ENCODE measurements at places on chromosomes 16 and 17.
A peak's percentile ranks its signal among the peaks of the same experiment; 100 is the strongest.

DNA sequence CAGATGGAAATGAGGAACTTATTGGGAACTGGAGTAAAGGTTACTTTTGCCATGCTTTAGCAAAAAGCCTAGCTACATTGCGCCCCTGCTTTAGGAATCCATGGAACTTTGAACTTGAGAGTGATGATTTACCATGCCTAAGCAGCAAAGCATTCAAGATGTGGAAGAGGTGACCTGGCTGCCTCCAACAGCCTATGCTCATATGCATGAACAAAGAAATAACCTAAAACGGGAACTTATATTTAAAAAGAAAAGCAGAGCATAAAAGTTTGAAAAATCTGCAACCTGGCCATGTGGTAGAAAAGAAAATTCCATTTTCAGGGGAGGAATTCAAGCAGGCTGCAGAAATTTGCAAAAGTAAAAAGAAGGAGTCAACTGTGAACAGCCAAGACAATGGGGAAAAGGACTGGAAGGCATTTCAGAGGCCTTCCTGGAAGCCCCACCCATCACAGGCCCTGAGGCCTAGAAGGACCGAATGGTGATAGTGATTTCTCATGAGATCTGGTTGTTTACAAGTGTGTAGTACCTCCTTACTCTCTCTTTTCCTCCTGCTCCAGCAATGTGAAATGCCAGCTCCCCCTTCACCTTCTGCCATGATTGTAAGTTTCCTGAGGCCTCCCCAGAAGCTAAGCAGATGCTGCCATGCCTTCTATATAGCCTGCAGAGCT is 48.7 kb downstream of the MRPS23 start:
- DNase-seq = no peak

GRCh38 chr16:19524616-19525384 is 1.1 kb downstream of the CCP110 start:
- no peak for DNase-seq

GRCh38 chr16:87956365-87957231 is 5.4 kb downstream of the BANP start:
- DNase-seq = no peak

GRCh38 chr17:13182854-13183253 is 165.0 kb upstream of the ELAC2 start:
- no peak for DNase-seq

DNA sequence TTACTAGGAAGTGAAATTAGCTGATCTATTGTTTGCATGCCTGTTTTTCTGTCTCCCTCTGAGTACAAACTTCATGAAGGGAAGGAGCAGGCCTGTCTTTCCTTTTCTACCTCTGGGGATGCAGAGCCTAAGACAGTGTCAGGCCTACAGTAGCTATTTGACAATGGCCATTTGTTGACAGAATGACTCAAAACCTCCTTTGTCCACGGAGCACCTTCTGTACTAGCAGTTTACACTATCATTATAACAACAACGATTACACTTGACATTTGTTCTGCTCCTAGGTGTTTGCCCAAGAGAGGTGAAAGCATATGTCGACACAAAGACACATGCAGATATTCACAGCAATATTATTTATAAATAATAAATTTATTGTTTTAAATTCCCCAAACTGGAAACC is 132.3 kb upstream of the IRX3 start:
- DNase-seq = no peak

GRCh38 chr17:63528183-63528582 is 5.0 kb downstream of the KCNH6 start:
- DNase-seq = no peak

DNA sequence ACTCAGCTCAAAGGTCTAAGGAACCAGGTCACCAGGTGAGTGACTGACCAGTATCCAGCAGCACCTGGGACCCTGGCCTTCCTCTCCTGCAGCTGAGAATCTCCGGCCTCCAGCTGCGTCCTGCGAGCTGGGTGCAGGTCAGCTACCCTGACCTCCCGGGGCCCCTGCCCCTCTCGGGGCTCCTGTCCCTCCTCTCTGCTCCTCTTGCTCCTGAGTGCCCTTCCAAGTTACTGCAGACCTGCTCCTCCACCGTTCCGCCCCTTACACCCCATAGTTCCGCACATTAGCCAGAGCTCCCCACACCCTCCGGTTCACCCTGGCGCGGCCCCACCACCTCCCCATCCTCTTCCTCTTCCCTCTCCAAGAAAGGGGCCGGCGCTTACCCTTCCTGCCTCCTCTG is 10.6 kb downstream of the FOXJ1 start:
- no peak for DNase-seq

- no peak for DNase-seq
Measured at GRCh38 chr17:27868565-27868964, 24.6 kb downstream of the LYRM9 start.

- no peak for DNase-seq
Measured at GRCh38 chr17:69761767-69762321, 313.2 kb upstream of the KCNJ16 start.

DNA sequence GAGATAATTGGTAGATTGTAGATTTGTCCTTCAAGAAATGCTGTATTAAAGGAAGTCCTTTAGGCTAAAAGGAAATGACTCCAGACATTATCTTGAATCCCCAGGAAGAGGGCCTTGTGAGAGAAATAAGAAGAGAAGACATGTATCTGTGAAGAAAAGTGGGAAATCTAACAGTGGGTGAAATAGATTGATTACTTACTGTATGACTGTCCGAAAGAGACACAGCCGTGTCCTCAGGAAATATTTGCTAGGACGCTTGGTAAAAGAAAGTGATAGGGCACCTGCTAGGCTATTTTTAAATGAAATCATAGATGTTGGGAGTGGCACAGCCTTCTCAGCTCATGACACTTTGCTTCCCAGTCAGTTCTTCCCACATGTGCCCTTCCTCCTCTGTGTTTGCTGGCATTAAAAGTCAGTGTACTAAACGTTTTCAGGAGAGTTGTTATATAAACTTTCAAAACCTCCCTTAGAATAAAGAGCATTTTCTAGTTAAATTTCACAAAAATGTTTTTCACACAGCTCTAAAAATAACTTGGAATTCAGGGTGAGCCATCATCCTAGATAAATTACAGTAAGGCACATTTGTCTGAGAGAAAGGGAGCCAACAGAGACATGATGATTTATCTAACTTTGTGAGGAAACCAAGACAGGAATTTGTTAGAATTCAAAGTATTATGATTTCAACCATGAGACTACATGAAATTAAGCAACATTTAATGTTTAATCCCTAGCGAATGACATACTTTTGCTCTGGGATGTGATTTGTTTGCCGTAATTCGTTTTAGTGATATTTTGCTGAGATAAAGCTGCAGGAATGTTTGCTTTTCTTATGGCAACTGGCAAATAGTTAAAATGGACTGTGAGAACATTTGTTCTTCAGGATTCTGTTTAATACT is 35.0 kb downstream of the DHRS7B start:
- no peak for DNase-seq

GRCh38 chr16:49621241-49622083 is 234.4 kb downstream of the ZNF423 start:
- no peak for DNase-seq

DNA sequence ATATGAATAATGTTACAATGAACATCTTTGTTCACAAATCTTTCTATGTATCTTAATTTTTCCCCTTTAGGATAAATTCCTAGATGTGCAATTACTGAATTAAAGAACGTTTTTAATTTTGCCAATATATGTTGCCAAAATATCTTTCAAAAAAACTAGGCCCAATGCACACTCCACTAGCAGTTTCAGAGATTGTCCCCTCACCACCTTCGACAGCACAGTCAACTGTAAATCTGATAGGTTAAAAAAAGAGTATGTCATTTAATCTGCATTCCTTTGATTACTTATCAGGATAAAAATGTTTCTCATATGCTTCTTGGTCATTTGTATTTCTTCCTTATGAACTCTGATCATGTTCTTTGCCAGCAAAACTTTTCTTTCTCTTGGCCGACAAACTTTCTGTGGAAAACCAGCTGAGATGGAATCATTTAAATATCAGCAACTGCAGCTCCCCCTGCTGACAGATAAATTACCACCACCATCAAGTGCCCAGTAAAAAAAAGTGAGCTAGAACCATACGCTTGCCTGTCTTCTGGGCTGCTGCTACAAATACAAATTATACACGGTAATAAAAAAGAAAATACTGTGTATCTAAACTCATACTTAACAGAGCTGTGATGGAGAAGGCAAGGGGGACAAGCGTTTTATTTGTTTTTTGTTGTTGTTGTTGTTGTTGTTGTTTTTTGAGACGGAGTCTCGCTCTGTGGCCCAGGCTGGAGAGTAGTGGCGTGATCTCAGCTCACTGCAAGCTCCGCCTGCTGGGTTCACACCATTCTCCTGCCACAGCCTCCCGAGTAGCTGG is 19.6 kb upstream of the KANSL1 start:
- peak; percentile 33 for DNase-seq

- DNase-seq = no peak
Measured at GRCh38 chr17:41844971-41845370, 7.3 kb downstream of the KLHL10 start.

GRCh38 chr17:31428111-31428510 is 36.6 kb downstream of the RAB11FIP4 start:
- DNase-seq = peak; percentile 4

DNA sequence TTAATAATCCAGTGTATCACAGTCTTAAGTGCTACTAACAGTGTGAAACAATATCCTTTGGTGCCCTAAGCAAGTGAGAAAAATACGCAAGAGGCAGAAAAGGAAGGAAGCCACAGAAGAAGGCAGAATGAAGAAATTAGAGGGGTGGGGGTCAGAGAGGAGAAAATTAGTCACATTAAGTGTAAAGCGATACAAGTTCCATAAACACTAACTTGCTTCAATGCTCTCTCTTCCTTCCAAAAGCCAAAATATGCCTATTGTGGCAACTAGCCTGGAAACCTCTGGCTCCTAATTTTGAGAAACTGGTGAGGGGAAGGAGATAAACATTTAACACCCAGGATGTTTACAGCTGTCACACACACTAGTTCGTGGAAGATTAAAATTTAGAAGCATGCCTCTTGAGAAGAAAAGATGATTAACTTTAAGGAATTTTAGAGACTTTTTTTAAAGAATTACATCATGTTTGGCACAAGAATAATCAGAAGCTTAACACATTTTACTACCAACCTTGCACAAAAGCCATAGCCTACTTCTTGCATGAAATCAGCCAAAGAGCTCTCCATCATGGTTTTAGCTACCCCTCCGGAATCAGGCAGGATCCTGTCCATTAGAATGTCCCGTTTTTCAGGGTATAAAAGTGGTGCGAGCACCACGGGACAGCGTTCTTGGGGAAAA is 44.7 kb downstream of the CNOT1 start:
- DNase-seq = no peak

- DNase-seq = no peak
Measured at GRCh38 chr16:21617607-21618006, 18.2 kb downstream of the METTL9 start.

DNA sequence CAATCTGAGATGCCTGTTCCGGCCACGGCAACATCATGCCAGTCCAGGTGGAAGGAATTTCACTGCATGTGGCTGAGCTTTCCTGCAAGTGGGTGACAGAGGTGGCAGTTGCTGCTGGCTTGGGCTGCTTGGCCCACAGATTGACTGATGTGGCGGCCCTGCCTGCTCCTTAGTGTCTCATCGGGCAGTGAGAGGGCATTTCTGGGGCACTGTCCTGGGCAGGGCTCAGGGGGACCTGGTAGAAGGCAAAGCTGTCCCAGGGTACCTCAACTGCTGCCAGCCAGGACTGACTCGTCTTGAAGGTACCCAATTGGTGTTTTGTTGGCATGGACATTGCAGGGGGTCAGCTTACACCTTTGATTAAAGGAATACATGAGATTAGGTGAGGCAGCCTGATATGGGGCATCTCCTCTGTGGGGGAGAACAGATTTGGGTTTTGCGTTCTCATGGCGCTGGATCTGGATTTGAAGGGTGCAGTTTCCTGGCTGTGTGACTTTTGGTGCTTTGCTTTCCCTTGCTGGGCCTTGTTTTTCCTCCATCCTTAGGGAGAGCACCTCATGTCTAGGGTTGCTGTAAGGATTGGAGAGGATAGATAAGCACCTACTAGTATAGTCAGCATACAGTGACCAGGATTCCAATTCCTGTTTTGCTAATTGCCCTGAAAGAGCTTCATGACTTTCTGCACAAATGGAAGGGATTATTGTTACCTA is 5.4 kb downstream of the CMIP start:
- no peak for DNase-seq

DNA sequence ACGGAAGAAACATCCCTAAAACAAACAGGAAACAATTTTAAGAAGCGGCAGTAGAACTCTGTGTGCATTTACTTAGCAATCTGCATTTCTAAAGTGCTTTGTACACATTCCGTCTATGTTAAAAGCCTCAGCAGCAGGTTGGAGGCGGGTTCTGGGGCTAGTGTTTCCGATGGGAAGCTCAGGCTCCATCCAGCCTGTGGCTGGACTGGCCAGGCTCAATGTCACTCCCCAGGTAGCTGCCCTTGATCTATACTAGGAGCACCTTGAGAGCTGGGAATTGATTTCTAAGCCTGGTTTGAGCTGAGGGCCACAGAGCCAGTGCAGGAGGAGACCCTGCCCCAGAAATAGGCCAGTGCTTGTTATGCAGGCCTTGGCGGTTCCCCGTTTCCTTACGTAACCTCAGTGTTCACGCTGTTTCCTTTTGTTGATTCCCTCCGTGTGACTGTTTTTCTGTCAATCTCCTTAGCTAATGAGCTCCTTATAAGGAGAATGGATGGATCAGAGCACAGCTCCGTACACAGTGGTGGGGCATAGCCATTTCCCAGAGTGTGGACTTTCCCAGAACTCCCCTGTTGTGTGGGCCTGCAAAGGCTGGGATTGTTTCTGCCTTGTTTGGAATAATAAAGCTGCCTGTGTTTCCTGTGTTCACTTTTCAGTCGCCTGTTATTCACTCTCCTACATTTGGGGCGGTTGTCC is 21.4 kb downstream of the ADORA2B start:
- DNase-seq = peak; percentile 73
